ENCODE measurements at places on chromosomes 2 and 18.
A peak's percentile ranks its signal among the peaks of the same experiment; 100 is the strongest.

DNA sequence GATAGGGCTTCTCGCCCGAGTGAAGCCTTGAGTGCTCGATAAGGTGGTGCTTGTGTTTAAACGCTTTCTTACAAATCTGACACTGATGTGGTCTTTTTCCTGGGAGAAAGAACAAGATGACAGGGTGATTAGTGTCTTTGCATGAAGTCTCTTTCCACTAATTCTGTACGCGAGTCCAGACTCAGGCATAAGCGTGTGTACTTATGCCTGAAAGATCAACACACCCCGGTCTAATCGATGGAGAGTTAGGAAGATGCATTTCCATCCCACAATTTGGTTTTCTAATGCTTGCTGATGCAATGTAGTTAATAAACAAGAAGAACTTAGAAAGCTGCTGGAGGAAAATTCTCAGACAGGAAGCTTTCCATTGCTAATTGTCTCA lies 130.0 kb downstream of the ZEB2 start:
- DNase-seq = no peak

DNA sequence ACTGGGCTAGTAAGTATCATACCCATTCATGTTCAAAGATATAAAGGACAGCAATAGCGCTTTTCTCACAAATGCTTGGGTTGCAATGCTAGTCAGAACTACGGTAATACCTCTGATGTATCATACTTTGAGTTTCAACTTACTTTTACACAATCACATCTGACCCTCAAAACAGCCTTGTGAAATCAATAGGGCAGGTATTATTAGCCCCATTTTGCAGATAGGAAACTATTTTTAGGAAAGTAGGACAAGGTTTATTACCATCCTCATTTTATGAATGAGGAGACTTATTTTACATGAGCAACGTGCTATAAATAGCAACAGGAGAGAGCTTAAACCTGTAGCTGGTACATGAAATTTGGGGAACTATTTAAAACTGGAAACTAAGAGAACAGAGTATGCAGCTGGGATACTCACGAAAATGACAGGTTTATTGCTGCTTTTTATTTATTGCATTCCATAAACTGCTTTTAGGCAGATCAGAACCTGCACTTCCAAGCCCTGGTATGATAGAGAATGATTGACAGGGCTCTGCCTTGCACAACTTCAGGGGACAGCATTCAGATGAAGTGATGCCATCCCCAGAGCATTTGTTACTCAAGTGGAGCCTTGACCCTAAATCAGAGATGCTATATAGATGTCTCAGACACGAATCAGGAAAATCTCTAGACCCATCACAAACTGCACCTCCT lies 42.4 kb upstream of the PPM1B start:
- DNase-seq = no peak

- no peak for DNase-seq
Measured at GRCh38 chr2:84838434-84839145, 42.3 kb downstream of the TRABD2A start.

DNA sequence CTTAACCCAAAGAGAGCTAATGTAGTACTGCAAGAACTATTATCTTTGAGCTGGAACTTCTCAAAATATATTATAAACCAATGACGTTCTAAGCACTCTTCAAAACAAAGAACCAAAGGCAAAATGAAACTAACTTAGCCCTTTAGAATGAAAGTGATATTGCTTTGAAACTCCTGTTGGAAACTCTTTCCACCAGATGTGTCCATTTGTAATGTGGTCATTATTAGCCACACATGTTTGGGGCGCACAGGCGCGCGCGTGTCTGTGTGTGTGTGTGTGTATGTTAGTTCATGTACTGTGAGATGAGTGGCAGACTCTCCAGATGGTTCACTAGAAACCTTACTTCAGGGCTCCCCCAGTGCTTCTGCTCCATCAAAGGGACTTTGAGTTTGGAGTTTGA lies 323.4 kb downstream of the BCL11A start:
- no peak for DNase-seq

DNA sequence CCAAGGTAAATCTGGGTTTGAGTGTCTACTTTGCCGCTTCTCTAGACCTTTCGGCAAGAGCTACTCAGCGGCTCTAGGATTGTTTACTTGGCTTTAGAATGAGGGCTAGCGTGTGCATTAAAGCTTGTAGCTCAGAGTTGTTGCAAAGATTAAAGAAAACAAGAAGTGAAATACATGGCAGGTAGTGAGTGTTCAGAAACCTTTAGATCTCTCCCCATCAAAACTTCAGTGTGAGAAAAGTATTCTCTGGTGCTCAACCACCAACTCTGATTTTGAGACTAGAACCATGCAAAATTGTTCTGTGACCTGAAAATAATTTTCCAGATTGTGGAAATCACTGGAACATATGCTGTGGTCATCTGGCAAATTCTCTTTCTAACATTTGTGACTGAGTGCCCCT lies 512.0 kb downstream of the CMPK2 start:
- no peak for DNase-seq

DNA sequence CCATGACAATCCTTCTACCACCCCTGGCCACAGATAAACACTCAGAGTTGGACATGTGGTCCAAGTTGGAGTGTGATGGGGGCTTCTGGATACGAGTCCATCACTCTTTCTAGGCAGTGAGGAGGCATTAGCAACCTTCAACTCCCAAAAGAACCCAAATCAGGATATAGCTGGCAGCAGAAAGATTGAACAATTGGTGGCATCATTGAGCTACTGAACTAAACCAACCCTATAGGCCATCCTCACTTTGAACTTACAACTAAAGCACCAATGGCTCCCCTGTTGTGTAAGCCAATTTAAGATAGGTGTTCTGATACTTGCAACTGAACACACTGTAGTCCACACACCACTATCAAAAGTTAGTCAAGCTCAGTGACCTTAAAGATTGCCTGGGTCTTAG lies 24.0 kb upstream of the MARCO start:
- no peak for DNase-seq

DNA sequence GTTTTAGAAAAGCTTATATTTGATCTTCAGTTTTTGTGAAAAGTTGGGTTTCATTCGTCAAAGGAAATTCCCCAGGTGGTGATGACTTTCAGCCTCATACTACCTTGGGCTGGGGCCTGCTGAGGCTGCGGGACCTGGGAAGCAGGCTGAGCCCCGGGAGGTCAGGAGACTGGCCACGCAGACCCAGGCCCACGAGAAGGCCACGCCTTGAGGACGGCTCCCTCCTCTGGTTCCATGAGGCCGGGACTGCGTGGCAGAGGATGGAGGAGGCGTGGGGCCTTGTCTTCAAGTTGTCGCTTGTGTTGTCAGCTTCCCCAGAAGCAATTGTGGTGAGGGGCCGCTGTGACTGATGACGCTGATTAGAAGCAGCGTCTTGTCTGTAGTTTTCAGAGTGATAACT lies 11.8 kb downstream of the CNDP2 start:
- DNase-seq = no peak

DNA sequence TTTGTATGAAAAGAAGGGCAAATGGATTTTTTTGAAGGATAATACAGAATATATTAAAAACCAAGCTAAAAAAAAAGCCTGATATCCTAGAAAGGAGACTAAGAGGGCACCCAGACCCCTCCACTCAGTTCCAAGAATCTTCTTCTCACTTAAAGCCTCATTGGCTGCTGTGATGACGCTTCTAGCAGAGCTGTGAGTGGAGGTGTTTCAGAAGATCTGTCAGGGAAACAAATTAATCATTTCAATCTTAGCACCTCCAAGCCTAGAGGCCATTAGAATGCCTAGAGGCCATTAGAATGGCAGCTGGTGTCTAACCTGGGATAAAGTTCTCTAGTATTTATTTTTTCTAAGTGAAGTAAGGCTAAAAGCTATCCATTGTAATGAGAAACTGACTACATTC lies 164.2 kb upstream of the TMEM200C start:
- DNase-seq = no peak

- DNase-seq = peak; percentile 44
Measured at GRCh38 chr2:156399950-156400705, 36.1 kb upstream of the GPD2 start.

GRCh38 chr18:69127873-69128500 lies 272.7 kb upstream of the DOK6 start:
- DNase-seq = no peak

DNA sequence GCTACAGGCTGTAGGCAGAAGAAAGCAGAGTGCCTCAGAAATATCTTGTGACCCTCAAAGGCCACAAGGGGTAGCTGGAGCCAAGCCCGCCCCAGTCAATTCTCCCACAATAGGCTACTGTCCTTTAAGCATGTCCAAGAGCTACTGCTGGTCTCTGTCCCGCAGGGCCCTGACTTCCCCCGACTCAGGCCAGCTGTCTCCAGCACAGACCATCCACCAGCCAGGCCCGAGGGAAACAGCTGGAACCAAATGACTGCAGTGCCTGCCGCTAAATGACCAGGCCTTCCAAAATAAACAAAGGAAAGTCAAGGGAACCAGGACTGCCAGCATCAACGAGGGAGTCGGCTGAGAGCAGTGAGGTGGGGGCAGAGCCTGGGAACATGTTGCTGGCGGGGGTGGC lies 36.7 kb downstream of the MCFD2 start:
- no peak for DNase-seq

DNA sequence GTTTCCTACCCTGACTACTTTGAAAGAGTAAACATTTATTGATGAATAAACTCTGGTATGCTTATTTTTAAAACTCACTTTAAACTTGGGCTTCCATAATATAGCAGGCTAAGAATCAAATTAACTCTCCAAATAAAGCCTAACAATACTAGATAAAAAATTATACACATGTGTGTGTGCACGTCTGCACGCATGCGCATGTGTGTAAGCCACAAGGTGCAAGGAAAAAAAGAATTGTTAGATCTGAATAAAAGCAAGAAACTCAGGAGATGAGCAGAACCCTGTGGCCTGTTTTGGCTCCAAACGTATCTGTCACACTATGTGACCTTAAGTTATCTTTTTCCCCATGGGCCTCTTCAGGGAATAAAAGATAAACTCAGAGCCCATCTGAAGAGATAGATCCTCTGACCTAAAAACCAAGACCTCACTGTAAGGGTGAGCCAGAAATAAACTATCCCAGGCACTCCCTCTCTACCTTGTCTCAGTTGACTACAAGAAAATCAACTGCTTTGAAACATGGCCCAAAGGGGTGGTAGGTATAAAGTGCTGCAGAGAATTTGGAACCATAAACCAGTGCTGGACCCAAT lies 6.3 kb downstream of the HDHD2 start:
- DNase-seq = no peak

GRCh38 chr2:228845162-228845925 lies 425.7 kb downstream of the PID1 start:
- no peak for DNase-seq

DNA sequence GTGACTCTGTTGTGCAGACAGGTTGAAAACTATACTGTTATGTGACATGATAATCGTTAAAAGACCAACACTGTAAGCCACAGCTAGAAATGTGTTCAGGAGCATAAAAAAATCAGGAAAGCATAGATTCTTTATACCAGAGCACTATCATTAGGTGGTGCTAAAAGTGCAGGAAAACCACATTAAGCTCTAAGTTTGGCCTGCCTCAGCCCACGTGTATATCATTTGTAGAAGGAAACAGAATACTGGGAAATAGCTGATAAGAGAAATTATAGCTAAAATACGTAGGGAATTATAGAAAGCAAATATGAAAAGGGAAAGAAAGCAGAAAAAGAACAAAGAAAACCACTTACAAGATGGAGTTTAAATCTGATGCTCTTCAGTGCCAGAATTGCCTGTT lies 26.5 kb upstream of the C2orf74 start:
- peak; percentile 52 for DNase-seq

DNA sequence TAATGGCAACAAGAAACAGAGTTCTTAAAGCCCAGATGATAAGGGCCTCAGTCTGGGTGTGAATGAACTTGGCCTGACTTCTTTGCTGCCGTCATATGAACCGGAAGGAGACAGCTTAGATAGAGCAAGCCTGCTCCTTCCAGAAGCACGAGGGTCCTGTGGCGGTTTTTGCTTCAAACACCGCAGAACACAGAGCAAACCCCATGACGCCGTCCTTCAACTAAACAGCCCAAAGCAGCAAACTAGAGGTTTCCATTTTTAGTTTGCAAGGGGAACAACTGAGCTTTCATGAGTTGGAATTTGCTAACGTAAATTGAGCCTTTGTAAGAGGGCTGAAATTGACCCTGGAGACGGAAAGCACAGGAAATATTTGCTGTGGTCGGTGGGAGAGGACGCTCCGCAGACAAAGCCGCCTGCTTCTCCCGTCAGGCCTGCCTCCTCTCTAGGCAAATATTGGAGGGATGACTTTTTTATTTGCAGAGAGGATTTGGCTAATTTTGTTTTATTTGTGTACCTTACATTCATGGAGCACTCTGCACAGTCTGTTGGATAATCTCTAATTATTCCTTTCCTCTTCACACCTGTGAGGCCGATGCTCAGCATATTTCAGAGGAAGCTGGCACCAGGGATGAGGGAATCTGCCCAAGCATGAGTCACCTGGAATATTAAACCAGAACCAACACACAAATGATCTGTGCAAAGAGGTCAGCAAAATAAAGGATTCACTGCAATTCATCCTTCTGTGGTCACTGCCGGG lies 134.0 kb upstream of the NCK2 start:
- DNase-seq = peak; percentile 3

DNA sequence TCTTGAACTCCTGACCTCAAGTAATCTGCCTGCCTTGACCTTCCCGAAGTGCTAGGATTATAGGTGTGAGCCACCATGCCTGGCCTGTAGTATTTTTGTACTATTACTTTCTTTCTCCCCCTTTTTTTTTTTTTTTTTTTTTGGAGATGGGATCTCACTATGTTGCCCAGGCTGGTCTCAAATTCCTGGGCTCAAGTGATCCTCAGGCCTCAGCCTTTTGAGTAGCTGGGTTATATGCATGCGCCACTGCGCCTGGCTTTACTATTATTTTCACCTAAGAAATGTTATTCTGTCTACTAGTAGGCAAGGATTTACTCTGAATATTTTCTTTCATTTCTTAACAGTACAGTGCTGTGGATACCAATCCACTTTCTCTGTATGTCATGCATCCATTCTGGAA lies 17.4 kb upstream of the ADGRF3 start:
- no peak for DNase-seq

DNA sequence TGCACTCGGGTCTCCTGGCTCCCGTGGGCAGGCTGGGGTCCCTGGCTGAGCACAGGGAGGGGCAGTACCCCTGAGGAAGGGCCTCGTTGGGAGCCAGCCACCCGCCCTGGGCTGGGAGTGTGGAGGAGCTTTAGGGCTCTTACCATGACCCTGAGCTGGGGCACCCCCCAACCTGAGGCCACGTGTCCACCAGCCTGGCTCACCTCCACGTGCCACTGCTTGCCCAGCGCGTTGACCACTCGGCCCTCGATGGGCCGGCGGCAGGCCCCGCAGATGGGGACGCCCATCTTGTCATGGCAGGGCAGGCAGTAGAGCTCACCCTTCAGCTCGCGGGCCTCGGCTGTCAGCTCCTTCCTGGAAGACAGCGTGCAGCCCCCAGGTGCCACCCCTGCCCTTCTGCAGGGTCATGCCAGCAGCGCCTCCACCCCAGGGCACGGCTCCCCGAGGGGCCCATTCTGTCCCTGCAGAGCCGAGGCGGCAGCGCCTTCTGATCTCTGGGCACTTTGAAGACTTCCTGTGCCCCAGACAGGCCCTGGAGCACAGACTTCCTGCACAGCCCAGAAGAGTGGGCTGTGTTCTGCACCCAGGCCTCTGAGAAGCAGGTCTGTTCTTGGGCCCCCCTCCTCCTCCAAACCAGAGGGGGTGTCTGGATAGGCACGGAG lies 4.0 kb upstream of the GPR17 start:
- no peak for DNase-seq

All from brain microvascular endothelial cell (primary cell).